GM12878 (cell line): ENCODE measurements at places on chromosomes 5 and 9. TPM values are rescaled to one million over a fixed set of nuclear protein-coding genes. Genes with fewer than 3 reads are reported as not detected.

The AK3 gene
- total RNA-seq, result 32.4 and 35.6 TPM in 2 replicates

The DPYSL3 gene
- total RNA-seq, result 0.77 and 1.4 TPM in 2 replicates

The ATG10 gene
- total RNA-seq, result 4.2 and 4.6 TPM in 2 replicates

The SUB1 gene
- total RNA-seq, result 790 and 824 TPM in 2 replicates

The CRB2 gene
- 0.69 and 0.80 TPM in 2 replicates for total RNA-seq

The ZFR gene
- total RNA-seq, result 52.7 and 54.8 TPM in 2 replicates

The FGF1 gene
- total RNA-seq, result not detected in 2 replicates

The GRAMD2B gene
- total RNA-seq, result 8.1 and 8.2 TPM in 2 replicates

The SPATA31A6 gene
- not detected in 2 replicates for total RNA-seq

The KCNN2 gene
- 0.80 and 0.93 TPM in 2 replicates for total RNA-seq

The PCDHGB3 gene
- 0.19 and 0.23 TPM in 2 replicates for total RNA-seq

The SEC24A gene
- total RNA-seq, result 26.2 and 26.6 TPM in 2 replicates

The CDC25C gene
- 9.2 and 10.2 TPM in 2 replicates for total RNA-seq

The PNPLA7 gene
- total RNA-seq, result 0.43 and 0.85 TPM in 2 replicates

The AFAP1L1 gene
- not detected in 2 replicates for total RNA-seq

The CBY3 gene
- not detected in 2 replicates for total RNA-seq

The PHYKPL gene
- total RNA-seq, result 36.1 and 45.1 TPM in 2 replicates

The SPINK7 gene
- not detected in 2 replicates for total RNA-seq

The REEP2 gene
- total RNA-seq, result 2.5 and 3.1 TPM in 2 replicates

The FCN2 gene
- not detected in 2 replicates for total RNA-seq

The TNFSF15 gene
- not detected in 2 replicates for total RNA-seq

The ANKRD18B gene
- total RNA-seq, result not detected in 2 replicates

The CCL28 gene
- 3.4 and 3.6 TPM in 2 replicates for total RNA-seq

The SLC36A3 gene
- total RNA-seq, result not detected in 2 replicates

The MSMP gene
- total RNA-seq, result 1.1 and 2.4 TPM in 2 replicates

The WNT8A gene
- not detected in 2 replicates for total RNA-seq

The ZCCHC10 gene
- 22.9 and 25.8 TPM in 2 replicates for total RNA-seq

The HAND1 gene
- 0.36 and 0.64 TPM in 2 replicates for total RNA-seq
